Memory B cell (primary cell): ENCODE measurements at places on chromosomes 4 and X.

- H3K4me3 ChIP-seq = no peak overlapping the region
- H3K27ac ChIP-seq = no peak overlapping the region
- H3K4me1 ChIP-seq = no peaks in the 10 kb centered on the region
- no peaks in the 10 kb centered on the region for H3K27me3 ChIP-seq
- DNase-seq = no peak
- no peaks in the 10 kb centered on the region for H3K36me3 ChIP-seq
Observed at GRCh38 chr4:181613200-181613599, 630.0 kb upstream of the TENM3 start.

DNA sequence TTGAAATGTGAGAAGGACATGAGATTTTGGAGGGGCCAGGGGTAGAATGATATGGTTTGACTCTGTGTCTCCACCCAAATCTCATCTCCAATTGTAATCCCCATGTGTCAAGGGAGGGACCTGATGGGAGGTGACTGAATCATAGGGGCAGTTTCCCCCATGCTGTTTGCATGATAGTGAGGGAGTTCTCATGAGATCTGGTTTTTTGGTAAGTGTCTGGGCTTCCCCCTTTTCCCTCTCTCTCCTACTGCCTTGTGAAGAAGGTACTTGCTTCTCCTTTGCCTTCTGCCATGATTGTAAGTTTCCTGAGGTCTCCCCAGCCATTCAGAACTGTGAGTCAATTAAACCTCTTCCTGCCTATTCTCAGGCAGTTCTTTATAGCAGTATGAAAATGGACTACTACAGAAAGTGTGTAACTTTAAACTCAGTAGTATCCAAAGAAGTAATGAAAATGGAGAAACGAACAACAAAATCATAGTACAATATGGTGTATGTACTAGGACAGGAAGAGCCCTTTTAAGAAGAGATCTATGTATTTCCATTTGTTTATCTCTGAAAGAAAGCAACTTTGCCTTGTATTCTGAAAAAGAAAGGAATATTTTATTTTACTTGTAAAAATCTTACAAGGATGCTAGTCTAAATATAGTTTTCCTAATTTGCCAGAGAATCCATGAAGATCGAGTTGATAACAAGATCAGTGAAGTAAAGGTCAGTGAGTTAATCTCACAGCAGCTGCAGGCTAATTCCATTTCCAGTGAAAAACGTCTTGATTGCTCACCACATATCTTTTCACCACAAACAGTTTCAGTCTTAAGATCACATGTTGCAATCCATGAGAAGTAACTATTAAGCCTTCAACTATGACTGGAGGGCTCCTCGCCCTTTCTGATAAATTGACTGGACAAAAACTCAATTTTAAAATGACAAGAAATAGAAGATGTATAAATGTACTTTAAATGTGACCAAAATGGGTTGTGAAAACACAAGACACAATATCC is 20.5 kb downstream of the PKD2 start:
- H3K36me3 ChIP-seq = peaks cover 12% of the 10 kb centered on the region
- no peak overlapping the region for H3K4me3 ChIP-seq
- no peak for DNase-seq
- no peaks in the 10 kb centered on the region for H3K27me3 ChIP-seq
- H3K27ac ChIP-seq = no peak overlapping the region

- no peak overlapping the region for H3K27ac ChIP-seq
- no peaks in the 10 kb centered on the region for H3K4me1 ChIP-seq
- no peaks in the 10 kb centered on the region for H3K36me3 ChIP-seq
- H3K27me3 ChIP-seq = no peaks in the 10 kb centered on the region
- no peak overlapping the region for H3K4me3 ChIP-seq
- no peak for DNase-seq
Observed at GRCh38 chr4:154189346-154189745, 302.3 kb downstream of the DCHS2 start.

GRCh38 chr4:21554500-21554899 is 394.1 kb downstream of the KCNIP4 start:
- no peak overlapping the region for H3K4me3 ChIP-seq
- no peaks in the 10 kb centered on the region for H3K27me3 ChIP-seq
- no peak for DNase-seq
- no peaks in the 10 kb centered on the region for H3K4me1 ChIP-seq
- H3K36me3 ChIP-seq = no peaks in the 10 kb centered on the region

GRCh38 chr4:20844311-20844710 is 144.1 kb downstream of the PACRGL start:
- no peak overlapping the region for H3K27ac ChIP-seq
- peaks cover 2% of the 10 kb centered on the region for H3K27me3 ChIP-seq
- H3K4me1 ChIP-seq = no peaks in the 10 kb centered on the region
- H3K36me3 ChIP-seq = no peaks in the 10 kb centered on the region

- no peak overlapping the region for H3K4me3 ChIP-seq
- DNase-seq = no peak
- no peaks in the 10 kb centered on the region for H3K4me1 ChIP-seq
- H3K27me3 ChIP-seq = peaks cover 1% of the 10 kb centered on the region
- no peak overlapping the region for H3K27ac ChIP-seq
Observed at GRCh38 chr4:79334783-79335182, 8.9 kb upstream of the NAA11 start.

DNA sequence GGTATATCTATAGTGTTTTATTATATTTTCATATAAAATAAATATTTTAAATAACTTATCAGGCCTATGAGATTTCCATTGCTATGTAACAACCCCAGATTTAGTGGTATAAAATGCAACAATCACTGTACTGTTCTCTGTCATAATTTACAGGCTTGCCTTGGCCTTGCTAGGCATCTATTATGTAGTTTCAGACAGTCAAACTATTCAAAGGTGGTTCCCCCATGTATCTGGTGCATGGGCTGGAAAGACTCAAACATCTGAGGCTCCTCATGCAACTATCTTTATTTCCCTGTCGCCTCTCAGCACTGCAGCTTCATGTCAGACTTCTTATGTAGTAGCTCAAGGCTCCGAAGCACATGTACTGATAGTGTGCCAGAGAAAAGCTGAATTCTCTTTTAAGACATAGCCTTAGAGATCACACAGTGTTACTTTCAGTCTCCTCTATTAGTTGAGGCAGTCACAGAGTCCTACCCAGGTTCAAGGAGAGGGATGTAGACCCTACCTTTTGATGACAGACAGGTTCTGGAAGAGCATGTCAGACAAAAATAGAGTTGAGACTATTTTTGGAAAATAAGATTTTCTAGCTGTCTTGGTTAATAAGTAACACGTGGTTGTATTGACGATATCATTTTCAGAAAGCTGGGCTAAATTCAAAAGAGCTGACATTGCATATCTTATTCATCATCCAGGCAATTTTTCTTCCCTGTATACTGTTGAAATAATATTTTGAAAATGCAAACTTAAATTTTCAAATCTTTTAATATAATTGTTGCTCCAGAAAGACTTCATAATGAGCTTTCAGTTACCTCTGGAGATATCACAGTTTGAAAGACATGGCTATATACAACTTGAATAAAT is 19.4 kb downstream of the MTTP start:
- H3K27ac ChIP-seq = no peak overlapping the region
- H3K4me1 ChIP-seq = no peaks in the 10 kb centered on the region
- H3K4me3 ChIP-seq = no peak overlapping the region
- no peaks in the 10 kb centered on the region for H3K36me3 ChIP-seq
- H3K27me3 ChIP-seq = no peaks in the 10 kb centered on the region

DNA sequence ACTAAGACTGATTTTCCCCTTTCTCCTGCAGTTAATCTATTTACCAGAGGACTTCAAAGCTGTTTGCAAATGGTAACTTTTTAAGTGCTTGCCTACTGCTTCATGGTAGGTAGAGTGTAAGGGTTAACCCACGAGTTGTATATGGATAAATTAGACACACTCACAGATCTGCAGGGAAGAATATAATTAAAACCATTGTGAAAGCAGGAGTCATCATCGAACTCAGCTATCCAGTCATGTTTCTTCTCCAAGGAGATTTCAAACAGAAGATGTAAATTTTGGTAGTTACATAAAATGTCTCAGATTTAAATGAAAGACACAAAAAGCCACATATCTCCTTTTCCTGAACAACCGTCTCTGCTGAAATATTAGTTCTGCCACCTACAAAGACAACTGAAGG is 549 bp upstream of the XG start:
- no peak overlapping the region for H3K4me3 ChIP-seq
- H3K4me1 ChIP-seq = peaks cover 3% of the 10 kb centered on the region
- H3K27me3 ChIP-seq = peaks cover 2% of the 10 kb centered on the region
- DNase-seq = no peak

GRCh38 chr4:183746305-183747229 is 87.5 kb downstream of the TRAPPC11 start:
- H3K36me3 ChIP-seq = no peaks in the 10 kb centered on the region
- H3K4me3 ChIP-seq = no peak overlapping the region
- no peaks in the 10 kb centered on the region for H3K4me1 ChIP-seq
- DNase-seq = no peak
- H3K27me3 ChIP-seq = peaks cover 5% of the 10 kb centered on the region

GRCh38 chr4:107951551-107951950 is 20.2 kb downstream of the CYP2U1 start:
- no peaks in the 10 kb centered on the region for H3K27me3 ChIP-seq
- H3K4me3 ChIP-seq = no peak overlapping the region
- H3K36me3 ChIP-seq = peaks cover 49% of the 10 kb centered on the region
- no peak for DNase-seq
- no peak overlapping the region for H3K27ac ChIP-seq
- H3K4me1 ChIP-seq = no peaks in the 10 kb centered on the region

DNA sequence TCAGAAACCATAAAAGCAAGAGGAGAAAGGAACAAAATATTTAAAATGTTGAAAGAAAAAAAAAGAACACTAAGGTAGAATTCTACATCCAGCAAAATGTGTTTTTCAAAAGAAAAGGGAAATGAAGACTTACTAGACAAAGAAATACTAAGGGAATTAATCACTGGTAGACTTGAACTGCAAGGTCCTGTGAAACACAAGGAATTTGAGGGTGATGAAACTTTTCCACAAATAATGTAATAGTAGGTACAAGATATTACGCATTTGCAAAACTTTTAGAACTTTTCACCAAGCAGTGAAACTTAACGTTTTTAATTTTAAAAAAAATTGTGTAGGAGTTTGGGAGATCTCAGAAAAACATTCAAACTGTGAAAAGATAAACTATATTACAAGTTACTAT is 180.3 kb upstream of the MAGEB16 start:
- no peak overlapping the region for H3K27ac ChIP-seq
- no peak for DNase-seq
- no peaks in the 10 kb centered on the region for H3K4me1 ChIP-seq
- H3K4me3 ChIP-seq = no peak overlapping the region
- no peaks in the 10 kb centered on the region for H3K27me3 ChIP-seq

GRCh38 chrX:87468941-87469340 is 48.7 kb upstream of the KLHL4 start:
- no peaks in the 10 kb centered on the region for H3K27me3 ChIP-seq
- no peaks in the 10 kb centered on the region for H3K4me1 ChIP-seq
- DNase-seq = no peak
- no peak overlapping the region for H3K4me3 ChIP-seq
- no peaks in the 10 kb centered on the region for H3K36me3 ChIP-seq
- no peak overlapping the region for H3K27ac ChIP-seq

GRCh38 chr4:169412046-169412445 is 141.3 kb upstream of the SH3RF1 start:
- H3K4me3 ChIP-seq = no peak overlapping the region
- peaks cover 5% of the 10 kb centered on the region for H3K4me1 ChIP-seq
- no peak for DNase-seq
- H3K36me3 ChIP-seq = peaks cover 4% of the 10 kb centered on the region

DNA sequence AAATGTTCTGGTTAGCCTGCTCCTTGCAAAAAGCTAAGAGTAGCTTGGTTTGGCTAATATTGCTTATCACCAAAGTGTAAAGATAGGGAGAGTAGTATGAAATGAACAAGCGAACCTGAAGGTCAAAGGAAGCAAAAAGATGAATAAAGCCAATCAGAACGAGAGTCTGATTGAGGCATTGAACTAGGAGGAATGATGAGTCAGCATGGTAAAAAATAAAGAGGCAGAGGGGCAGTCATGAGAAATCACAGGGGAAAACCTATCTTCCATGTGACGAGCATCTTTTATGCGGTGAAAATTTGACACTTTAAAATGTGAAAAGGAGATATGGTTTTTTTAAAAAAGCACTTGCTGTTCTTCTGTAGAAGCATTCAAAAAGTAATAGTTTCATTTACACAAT is 533.7 kb downstream of the SPOCK3 start:
- no peaks in the 10 kb centered on the region for H3K4me1 ChIP-seq
- no peak for DNase-seq
- H3K36me3 ChIP-seq = no peaks in the 10 kb centered on the region
- H3K27me3 ChIP-seq = no peaks in the 10 kb centered on the region

DNA sequence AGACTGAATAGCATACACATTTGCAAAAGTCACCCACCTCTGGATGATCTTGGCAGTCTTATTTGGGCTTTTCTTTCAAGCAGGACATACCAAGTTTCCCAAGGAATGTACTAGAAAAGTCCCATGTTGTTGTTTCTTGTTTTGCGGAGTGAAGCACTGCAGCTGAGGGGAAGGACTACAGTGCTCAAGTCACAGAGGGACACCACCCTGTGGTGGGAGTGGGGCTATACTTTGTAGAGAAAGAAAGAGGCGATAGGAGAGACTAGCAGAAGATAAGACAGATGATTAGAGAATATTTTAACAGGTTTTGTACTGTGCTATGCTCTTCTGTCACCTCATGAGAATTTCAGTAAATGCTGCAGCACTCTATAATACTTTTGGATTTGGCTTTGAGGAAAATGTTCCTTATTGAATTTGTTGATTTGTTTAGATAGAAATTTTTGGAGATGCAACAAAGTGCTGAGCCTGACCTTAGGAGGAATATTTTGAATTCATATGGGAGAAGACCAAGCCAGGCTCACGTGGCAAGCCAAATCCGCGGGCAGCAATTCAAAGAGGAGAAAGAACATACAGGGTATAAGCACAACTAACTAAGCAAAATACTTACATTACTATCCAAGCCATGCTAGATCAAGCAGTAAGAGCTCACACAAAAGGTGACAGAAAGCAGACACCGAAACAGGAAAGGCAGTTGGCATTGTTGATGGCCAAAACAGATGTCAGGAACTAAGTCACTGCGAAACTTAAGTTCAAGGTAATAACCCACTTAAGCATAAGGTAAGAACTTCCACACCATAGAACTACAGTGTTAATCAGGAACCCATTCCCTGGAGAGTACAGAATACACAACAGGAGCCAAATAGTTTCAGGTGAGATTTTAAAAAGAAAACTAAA is 280.3 kb upstream of the INTU start:
- H3K4me1 ChIP-seq = no peaks in the 10 kb centered on the region
- no peak overlapping the region for H3K27ac ChIP-seq
- H3K27me3 ChIP-seq = no peaks in the 10 kb centered on the region
- no peak for DNase-seq
- H3K4me3 ChIP-seq = no peak overlapping the region
- no peaks in the 10 kb centered on the region for H3K36me3 ChIP-seq

- DNase-seq = no peak
- H3K36me3 ChIP-seq = no peaks in the 10 kb centered on the region
- peak overlapping the region; percentile 71 for H3K4me3 ChIP-seq
- peaks cover 26% of the 10 kb centered on the region for H3K4me1 ChIP-seq
- peaks cover 4% of the 10 kb centered on the region for H3K27me3 ChIP-seq
Observed at GRCh38 chr4:680928-681645, 6.7 kb downstream of the MYL5 start.

GRCh38 chr4:54902271-54902670 is 223.1 kb downstream of the KDR start:
- no peaks in the 10 kb centered on the region for H3K36me3 ChIP-seq
- H3K4me3 ChIP-seq = no peak overlapping the region
- H3K27ac ChIP-seq = no peak overlapping the region
- H3K27me3 ChIP-seq = peaks cover 5% of the 10 kb centered on the region
